ENCODE measurements at places on chromosomes 5 and 9.

DNA sequence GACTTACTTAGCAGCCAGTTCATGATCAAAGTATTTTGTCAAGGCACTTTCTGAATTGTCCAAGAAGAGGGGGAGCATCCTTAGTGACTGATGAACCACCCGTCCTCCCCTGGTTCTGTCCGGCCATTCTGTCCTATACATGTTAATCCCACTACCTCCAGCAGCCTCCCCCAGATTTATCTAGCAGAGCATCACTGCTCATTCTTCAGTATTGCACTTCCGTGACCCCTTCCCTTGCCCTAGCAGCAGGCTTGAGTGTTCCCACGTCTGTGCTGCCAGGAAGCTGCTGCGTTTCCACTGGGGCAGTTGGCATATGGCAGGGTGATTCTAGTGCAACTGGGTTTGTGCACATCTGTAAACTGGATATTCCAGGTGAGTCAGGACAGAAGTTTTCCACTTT lies 4.5 kb downstream of the GLDC start:
- no peak for DNase-seq

DNA sequence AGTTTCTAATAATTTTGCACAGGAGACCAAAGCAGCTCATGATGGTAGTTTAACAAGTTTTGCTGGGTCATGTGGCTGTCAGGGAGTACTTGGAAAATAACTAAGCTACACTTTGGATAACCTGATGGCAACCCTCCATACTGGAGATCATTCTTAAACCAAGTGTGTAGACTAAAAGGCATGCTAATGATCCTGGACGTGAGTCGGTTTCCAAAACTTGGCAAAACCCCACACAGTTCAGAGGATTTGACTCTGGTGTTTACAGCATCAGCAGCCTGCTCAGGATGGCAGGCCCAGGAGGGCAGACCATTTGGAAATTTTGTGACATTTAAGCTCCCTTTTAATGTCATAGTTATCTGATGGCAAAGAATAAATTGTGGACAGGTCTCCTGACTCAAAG lies 196.5 kb upstream of the EFNA5 start:
- no peak for DNase-seq

DNA sequence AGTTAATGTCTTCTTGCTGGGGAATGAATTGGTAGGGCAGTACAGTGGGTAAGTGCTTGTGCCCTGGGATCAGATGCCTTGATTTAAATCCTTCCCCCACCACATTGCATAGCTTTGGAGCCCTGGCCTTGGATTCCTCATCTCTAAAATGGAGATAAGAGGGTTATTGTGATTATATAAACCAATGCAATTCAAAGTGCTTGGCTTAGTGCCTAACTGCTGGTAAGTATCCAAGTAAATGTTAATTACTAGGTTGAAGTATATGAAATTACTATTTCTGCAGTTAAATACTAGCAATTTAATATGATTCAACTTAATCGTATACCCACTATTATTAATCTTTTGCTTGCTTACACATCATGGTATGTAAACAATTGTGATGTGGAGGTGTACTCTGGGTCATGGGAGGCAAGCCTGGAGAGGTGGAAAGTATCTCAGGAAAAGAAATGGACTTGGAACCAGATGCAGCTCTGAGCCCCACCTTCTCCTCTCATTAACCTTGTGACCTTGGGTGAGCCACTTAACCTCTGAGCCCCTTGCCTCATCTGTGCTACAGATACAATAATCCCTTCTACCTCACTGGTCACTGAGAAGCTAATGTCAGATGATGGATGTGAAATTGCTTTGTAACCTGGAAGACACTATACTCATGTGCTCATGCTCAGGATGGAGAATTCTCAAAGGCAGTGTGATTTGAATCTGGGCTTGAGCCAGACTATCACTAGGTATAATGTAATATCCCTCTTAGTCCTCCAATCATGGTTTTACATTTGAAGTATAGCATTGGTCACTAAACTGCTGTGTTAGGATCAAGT lies 23.8 kb downstream of the NEUROG1 start:
- no peak for DNase-seq

- no peak for DNase-seq
These were observed 291.3 kb downstream of the FBXL7 start for GRCh38 chr5:15791274-15791673.

DNA sequence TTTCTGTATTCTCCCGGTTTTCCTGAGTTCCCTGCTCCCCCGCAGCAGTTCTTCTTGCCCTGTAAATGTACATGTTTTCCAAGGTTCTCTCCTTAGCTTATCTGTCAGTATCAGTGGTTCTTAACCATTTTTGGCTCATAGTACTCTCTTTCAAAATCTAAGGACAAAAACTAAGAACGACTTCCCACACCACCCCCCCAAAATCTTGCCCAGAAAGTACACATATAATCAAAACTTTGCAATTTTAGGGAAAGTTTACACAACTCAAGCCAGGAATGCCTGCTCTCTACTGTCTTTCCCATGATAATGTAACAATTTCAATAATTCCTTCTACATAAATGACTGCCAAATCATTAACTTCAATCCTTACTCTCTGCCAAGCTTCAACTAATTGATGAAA lies 4.5 kb downstream of the DCAF12 start:
- DNase-seq, result no peak

- peak; percentile 2 for DNase-seq
These were observed 53.7 kb upstream of the PIP5K1B start for GRCh38 chr9:68651280-68651893.

DNA sequence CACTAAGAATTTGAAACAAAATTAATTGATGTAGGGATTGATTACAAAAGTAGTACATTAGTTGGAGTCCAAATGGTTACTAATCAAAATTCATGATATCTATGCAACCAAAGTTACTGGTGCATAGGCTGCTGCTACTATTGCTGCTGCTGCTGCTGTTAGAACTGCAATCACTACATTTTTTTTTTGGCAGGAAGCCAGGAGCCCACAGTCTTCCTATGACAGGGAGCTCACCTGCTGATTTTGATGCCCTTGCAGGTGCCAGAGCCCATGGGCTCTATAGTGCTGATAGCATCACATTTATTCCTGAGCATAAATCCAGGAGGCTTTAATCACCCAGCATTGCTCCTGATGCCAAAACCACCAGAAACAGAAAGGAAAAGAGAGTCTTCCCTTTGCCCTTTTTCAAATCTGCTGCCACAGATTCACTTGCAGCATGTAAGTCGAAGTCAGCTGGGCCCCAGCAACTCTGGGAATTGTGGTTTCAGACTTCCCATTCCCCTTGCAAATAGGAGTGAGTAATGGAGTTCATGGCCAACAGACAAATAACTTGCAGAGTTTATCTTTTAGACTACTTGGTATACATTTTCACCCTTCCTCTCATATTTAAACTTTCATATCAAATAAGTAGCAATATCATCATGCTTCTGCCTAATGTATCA lies 17.6 kb downstream of the SLCO6A1 start:
- peak; percentile 65 for DNase-seq

DNA sequence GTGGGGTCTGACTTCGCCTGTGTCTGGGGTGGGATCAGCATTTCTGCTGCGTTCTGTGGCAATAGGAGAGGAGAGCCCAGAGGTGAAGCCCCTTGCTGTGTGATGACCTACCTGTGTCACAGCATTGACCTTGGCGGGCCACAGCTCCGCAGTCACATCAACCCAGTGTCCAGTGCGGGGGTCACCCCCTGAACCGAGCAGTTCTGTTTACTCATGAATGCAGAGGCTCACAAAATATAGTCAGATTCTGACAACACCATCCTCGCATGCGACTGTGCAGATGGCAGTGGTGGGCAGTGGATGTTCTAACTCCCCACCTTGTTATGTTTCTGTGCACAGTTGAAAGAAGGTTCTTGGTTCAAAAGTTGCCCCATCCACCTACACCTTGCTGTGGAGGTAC lies 100.1 kb downstream of the ADAMTS16 start:
- no peak for DNase-seq

DNA sequence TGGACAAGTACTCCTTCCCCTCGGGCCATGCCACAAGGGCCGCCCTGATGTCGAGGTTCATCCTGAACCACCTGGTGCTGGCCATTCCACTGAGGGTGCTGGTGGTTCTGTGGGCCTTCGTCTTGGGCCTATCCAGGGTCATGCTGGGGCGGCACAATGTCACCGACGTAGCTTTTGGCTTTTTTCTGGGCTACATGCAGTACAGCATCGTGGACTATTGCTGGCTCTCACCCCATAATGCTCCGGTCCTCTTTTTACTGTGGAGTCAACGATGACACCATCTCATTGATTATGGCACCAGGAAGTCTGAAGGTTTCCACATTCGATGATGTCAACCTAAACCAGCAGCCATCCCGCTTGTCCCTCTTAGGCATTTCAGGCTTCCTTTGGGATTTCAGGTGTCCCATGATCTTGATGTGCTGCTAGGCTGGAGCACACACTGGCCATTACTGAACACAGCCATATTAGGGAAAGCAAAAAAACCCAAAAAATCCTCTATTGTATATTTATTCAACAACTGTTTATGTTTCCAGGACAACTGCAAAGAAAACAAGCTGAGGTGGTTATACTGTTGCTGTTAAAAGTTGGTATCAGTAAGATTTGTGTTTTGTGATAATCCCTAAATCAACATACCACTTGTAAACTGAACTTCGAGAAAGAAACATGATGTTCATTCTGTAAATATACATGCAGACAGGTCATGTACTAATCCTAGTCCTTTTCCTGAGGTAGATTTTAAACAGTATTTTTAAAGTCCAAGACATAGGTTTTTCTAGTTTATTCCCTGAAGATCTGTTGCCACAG lies 1.1 kb downstream of the PLPP6 start:
- no peak for DNase-seq

DNA sequence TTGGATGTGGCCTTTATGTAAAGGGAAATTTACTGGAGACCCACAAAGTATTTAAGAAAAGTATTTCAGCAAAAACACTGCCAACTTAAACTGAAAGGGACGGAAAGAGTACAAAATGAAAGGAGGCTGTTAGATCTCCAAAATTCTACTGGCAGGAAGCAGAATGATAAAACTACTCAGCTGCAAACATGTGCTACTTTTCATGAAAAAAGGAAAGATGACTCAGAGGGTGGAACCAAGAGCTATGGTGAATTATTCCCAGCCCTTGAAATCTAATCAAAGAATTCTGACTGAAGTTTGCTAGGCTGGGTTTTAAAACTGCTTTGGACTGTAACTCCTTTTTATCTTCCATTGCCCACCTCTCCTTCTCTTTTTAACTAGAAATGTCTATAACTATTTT lies 58.6 kb upstream of the ZBED3 start:
- peak; percentile 66 for DNase-seq

Measured in ELR (cell line).